T-helper 2 cell (primary cell): ENCODE measurements at places on chromosomes 1 and 21.

GRCh38 chr1:22470227-22470626 is 18.6 kb downstream of the ZBTB40 start:
- DNase-seq: no peak

DNA sequence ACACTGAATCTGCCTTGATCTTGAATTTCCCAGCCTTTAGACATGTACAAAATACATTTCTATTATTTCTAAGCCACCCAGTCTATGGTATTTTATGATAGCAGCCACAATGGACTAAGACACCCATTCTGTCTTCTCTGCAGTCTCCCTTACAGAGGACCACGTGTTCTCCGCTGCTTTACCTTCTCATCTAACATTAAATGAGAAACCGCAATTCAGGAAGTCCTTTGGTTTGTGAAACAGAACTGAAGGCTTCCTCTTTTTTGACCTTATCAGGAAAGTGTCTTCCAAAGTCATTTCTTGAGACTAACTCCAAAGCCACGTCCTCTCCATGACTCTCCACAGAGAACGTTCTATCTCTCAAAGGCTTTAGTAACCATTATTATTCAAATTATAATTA is 560.1 kb downstream of the OMA1 start:
- DNase-seq: no peak

- DNase-seq: peak; percentile 61
These were observed 1.1 kb downstream of the S100A11 start for GRCh38 chr1:152035539-152036266.

- no peak for DNase-seq
These were observed 98.0 kb upstream of the BCAR3 start for GRCh38 chr1:93779540-93780165.

GRCh38 chr1:176903474-176903873 is 261.0 kb downstream of the ASTN1 start:
- DNase-seq: no peak

DNA sequence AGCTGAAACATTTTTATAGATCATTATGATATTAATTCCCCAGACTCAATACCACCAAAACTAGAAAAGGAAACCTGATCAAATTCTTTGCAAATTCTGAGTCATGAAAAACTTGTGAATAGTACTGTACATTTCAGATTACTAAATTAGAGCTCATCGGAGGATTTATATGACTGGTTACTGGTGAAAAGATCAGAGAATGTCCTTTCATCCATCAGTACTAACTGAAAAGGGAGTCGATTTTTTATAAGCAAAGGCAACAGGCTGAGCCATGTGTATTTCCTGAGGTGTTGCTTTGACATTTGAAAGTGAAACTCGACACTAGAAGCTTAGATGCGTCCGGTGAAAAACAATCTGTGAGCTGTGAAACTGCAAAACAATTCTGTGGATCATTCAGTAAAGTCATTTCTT is 155.7 kb downstream of the TNFSF18 start:
- no peak for DNase-seq

DNA sequence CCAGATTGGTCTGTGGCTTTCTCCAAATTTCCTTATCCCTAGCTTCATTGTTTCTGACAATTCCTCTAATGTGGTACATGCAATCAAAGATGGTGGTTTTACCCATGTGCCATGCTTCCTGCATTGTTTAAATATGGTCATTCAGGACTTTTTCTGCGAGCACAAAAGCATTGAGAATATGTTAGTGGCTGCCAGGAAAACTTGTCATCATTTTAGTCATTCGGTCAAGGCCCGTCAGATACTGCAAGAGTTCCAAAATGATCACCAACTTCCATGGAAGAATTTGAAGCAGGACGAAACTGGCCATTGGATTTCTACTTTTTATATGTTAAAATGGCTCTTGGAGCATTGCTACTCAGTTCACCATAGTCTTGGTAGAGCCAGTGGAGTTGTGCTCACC is 3.7 kb downstream of the ZBED6 start:
- no peak for DNase-seq

DNA sequence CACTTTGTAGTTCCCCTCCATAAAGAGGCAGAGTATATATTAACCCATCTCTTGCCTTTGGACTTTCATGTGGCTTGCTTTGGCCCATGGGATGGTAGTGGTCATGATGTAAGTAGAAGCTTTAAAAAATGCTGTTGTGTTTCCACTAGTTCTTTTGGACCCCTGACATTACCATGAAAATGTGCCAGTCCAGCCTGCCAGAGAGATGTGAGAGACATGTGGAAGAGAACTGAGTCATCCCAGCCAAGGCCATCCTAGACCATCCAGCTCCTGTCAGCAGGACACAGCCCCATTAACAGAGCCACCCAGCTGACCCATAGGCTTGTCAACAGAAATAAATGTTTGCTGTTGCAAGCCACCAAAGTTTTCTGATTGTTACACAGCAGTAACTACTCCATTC is 3.9 kb upstream of the CD101 start:
- DNase-seq: no peak

- no peak for DNase-seq
These were observed 258.7 kb upstream of the ADGRL4 start for GRCh38 chr1:79264975-79265818.

DNA sequence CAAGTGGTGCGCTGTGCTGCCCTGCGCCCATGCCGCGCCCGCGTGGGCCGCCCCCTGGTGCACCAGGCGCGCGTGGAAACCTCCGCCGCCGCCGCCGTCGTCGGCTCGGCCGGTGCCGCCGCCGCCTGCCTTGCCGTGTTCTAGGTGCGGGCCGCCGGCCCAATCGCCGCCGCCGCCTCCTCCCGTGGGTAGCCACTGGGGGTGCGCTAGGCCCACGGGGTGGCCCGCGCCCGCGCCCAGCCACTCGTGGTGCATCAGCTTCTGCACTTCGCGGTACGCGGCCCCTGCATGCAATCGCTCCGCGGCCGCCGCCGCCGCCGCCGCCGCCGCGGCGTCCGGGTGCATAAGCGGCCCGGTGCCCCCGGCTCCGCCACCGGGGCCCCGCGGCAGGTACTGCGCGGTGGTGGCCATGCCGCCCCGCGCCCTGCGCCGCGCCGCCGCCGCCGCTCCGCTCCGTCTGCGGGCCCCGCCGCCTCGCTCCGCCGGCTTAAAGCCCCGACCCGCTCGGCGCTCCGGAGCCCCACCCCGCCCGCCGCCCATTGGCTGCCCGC is at the start of gene POU3F1:
TSS of gene POU3F1 (minus strand) at position 461 of the 551 bp plus-strand sequence. CDS start at position 411, 50 bp downstream.
- no peak for DNase-seq

- no peak for DNase-seq
These were observed 17.2 kb upstream of the NCF2 start for GRCh38 chr1:183607322-183607980.

DNA sequence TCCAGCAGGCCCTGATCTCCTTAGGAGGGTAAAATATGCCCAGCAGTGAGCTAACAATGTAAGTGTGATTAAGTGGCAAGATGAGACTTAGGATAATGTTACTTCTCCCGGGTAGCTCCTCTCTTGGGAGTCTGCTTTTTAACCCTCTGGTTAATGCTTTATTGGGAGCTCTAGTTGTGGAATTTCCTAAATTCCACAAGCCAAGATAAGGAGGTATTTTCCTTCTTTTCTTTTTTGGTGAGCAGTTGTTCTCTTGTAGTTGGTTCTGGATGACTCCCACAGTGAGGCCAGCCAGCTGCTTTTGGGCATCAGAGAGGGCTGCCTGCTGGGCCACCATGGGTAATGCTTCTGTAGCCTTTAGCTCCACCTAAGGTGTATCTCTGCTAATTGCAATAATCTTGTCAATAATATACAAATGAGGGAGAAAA is 19.3 kb downstream of the C1orf52 start:
- no peak for DNase-seq

- no peak for DNase-seq
These were observed 61.6 kb downstream of the SLX9 start for GRCh38 chr21:45001134-45002095.

- no peak for DNase-seq
These were observed 10.5 kb downstream of the ACOT11 start for GRCh38 chr1:54558434-54559030.

DNA sequence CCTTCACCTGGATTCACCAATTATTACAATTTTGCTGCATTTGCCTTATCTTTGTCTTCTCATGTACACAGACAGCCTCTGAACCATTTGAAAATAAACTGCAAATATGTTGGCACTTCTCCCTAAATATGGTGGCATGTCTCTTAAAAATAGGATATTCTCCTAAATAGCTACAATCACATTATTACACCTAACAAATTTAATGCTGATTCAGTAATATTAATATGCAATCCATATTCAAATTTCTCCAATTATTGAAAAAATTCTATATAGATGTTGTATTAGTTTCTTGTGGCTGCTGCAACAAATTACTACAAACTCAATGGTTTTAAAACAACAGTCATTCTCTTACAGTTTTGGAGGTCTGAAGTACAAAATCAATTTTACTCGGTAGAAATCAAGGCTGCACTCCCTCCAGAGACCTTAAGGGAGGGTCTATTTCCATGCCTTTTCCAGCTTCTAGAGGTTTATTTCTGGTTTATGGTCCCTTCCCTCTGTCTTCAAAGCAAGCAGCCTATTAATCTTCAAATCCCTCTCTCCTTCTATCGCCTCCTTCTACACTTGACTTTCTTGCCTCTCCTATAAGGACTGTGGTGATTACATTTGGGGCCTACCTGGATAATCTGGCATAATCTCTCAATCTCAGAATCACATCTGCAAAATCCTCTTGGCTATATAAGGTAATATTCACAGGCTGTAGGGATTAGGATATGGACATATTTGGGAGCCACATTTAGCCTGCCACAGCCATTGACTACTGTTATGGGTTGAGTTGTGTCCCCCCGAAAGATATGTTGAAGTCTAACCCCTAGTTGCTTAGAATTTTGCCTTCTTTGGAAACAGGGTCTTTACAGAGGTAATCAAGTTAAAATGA is 52.5 kb upstream of the BOLA1 start:
- no peak for DNase-seq

- no peak for DNase-seq
These were observed 86.2 kb upstream of the ZBTB18 start for GRCh38 chr1:243964915-243965314.
